Calu3 (cell line): ENCODE measurements at places on chromosomes 5 and 9. TPM values are rescaled to one million over a fixed set of nuclear protein-coding genes. Genes with fewer than 3 reads are reported as not detected.

Gene SLC46A2
- not detected in 2 replicates for total RNA-seq

DNA sequence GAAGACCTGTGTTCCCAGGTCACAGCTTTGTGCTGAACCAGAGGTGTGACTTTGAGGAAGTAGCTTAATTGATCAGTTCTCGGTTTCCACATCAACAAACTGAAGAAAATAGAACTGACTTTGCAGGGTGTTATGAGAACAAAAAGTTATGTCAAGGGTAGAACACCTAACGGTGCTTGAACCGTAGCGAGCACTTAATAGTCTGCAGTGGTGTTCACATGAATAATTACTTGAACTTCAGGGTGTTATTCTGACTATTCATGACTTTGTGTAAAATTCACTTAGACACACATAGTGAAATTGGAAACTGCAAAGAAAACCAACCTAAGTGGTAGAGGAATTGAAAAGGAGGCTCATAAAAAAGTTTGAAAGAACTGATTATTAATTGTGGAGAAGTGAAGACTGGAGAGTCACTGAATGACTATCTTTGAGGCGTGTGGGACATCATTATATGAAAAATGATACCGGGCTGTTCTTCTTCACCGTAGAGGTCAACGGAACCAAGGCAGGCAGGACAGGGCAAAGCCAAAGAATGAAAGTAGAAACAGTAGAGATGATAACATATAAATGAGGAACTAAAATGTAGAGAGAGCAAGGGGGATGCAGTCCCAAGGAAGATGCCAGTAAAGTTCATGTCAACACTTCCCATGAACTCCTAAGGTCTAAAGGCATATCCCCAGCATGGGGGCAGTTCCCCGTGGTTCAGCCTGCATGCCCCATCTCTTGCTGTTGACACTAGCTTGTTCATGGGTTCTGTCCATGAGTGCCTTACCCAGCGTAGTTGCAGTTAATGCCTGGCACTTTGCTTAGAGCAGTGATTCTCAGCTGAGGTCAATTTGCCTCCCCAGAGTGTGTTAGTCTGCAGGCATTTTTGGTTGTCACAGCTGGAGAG is 118.7 kb downstream of the ZNF462 start:
- DNase-seq: no peak

- DNase-seq: no peak
Measured at GRCh38 chr5:152623951-152624350, 218.9 kb upstream of the NMUR2 start.

- no peak for DNase-seq
Measured at GRCh38 chr5:116971131-116971530, 396.5 kb upstream of the SEMA6A start.

- peak; percentile 73 for DNase-seq
Measured at GRCh38 chr5:180976518-180976917, 12.1 kb upstream of the BTNL3 start.

DNA sequence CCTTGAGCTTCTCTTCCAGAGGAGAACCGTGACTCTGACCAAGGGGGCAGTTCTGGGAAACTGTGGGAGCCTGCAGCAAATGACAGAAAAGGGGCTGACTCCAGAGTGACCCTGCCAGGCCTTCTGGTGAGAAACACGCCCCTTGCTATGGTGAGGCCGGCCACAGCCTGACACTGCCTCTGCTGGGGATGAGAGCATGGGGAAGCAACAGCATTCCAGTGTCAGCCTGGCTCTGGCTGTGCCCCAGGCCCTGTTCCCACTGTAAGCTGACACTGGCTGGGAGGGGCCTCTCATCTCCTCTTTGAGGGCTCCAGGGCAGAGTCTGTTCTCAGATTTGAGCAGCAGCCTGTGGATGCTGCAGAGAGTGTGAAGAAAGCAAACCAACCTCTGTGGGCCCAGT is 180.0 kb upstream of the IL12B start:
- peak; percentile 14 for DNase-seq

DNA sequence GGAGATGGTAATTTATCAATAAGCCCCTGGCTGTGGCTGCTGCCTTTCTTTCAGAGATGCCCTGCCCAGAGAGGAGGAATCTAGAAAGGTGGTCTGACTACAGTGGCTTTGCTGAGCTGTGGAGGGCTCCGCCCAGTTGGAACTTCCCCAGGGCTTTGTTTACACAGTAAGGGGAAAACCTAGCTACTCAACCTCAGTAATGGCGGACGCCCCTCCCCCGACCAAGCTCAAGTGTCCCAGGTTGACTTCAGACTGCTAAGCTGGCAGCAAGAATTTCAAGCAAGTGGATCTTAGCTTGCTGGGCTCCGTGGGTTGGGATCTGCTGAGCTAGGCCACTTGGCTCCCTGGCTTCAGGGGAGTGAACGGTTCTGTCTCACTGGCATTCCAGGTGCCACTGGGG is 865.4 kb upstream of the ACO1 start:
- DNase-seq: peak; percentile 14

DNA sequence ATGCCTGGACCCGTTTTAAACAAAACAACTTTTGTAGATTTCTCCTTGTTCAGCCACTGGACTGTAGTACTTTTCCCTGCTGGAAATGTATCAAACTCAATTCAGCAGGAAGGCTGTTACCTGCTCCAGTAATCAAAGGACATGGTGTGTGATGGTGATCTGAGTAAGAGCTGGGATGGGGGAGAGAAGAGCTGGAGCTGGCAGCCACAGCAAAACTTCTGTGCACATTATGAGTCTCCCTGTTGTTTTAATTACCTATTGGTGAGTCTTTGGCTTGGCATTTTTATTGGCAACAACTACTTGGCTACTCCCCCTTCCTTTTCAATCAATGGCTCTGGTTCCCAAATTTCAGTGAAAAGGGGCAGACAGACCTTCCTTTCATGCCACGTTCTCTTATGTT is 9.7 kb downstream of the NREP start:
- DNase-seq: no peak

DNA sequence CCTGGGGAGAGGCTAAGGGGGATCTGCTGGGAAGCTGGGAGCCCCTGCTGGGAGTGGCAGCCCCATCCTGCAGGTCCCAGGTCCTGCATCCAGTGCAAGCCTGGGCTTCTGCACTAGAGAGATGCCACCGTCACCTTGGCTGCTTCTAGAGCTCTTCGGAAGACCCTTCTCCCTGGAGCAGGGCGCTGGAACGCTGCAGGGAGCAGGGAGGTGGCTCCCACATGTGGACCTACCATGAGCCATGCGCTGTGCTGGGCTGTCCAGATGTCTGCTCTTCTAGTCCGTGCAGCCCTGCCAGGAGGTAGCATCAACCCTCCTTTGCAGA is 90.9 kb upstream of the PHYKPL start:
- no peak for DNase-seq

DNA sequence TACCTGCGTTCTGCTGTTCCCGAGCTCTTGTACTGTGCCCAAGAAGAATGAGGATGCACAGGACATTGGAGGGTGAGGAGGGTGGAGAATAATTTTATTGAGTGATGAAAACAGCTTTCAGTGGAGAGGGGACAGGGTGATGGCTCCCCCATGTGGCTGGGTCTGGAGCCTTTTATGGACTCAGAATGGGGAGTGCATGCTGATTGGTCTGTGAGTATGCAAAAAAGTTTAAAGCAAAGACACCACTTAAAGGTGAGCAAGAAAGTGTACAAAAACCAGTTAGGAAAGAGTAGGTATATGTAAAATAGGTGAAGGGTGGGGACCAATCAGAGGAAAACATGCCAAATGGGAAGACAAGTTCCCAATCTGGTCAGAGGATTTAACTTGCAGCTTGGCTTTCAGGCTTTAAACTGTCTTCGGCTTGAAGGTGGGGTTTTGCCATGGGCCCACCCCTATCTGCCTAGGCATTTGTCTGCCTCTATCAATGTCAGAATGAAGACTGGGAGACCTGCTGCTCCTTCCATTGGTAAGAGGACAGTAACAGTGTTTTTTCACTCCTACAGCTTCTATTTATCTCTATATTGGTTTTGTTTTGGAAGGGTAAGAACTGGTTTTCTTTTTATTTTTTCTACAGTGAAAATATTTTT is 118.0 kb upstream of the RAI14 start:
- peak; percentile 20 for DNase-seq

DNA sequence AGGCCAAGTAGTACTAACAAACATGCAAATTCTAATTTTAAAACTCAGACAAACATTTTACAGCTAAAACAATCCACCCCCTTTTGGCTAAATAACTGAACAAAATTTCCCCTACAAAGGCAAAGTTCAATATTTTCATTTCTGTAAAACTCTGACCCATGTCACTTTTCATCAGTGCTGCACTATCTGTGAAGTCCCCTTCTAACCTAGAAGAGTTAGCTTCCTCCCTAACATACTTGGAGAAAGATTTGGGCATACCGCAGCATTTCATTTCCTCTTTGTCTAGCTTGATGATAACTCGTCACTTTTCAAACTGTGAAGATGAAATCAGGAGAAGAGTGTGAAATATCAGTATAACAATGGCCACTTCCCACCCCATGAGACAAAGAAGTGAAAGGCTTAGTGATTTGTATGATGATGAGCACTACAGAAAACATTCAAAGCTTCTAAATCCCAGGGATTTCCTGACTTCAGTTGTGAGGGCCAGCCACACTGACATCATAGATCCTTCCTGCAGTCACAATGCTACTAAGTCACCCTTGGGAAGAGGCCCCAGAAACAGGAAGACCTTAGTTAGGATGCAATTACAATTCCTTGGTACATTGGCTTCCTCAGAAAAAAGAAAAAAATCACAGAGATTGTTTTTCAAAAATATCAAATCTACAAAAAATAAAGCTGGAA is at the start of gene FAM81B:
Gene FAM81B, plus strand, starts transcription at position 555 of the 681 bp plus-strand sequence. Its CDS starts 24 bp downstream, at position 579.
- no peak for DNase-seq

- peak; percentile 50 for DNase-seq
Measured at GRCh38 chr5:83472508-83473345, 1.2 kb downstream of the VCAN start.
